ENCODE measurements at places on chromosomes 7 and 10.

GRCh38 chr10:77163670-77164348, 473.8 kb downstream of the KCNMA1 start:
- peak; percentile 7 for DNase-seq

- DNase-seq = no peak
These were observed 227.2 kb upstream of the MKLN1 start for GRCh38 chr7:131100357-131101054.

DNA sequence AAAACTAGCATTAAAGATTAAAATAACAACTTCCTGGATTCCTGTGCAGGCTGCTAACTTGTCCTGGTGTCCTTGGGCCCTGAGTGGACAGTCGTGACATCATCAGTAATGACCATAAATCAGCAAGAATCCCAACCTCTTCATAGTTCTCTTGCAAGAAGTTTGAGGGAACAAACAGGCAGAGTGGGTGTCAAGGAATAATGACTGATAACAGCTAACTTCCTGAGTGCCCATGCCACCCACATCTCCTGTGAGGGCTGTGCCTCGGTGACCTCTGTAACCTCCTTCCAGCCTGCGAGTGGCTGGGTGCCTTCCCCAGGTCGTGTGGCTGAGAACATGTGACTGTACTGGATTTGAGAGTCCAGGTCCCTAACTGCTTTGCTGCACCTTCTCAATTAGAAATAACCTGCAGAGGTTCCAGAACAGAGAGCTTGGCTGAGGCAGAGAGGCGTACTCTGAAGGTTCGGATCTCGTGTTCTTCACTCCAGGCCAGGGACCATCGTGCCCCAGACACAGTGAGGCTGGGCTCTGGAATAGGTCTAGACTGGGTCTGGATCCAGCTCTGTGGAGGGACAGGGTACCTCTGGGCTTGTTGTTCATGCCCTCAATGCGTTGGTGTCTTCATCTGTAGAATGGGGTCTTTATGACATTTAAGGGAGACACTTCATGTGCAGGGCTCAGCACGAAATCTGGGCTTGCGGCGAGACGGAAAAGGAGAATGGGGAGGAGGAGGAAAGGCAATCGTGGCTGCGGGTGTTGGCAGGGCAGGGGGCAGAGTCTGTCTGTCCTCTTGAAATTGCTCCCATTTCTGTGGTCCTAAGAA, 313.1 kb upstream of the ZNF32 start:
- DNase-seq = no peak

DNA sequence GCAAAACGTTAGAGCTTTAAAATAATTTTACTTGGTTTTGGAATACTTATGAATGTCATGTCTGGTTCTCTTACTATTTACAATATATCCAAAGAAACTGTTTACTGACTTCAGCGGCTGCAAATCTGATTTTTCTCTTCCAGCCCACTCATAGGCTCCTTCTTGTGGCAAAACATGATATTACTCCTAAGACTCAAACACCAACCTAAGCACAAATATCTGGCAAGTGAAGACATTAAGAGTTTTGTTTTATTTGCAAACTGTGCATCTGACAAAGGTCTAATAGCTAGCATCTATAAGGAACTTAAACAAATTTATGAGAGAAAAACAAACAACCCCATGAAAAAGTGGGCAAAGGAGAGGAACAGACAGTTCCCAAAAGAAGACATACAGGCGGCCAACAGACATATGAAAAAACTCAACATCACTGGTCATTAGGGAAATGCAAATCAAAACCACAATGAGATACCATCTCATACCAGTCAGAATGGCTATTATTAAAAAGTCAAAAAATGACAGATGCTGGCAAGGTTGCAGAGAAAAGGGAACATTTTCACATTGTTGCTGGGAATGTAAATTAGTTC, 20.3 kb upstream of the GJC3 start:
- DNase-seq = no peak

DNA sequence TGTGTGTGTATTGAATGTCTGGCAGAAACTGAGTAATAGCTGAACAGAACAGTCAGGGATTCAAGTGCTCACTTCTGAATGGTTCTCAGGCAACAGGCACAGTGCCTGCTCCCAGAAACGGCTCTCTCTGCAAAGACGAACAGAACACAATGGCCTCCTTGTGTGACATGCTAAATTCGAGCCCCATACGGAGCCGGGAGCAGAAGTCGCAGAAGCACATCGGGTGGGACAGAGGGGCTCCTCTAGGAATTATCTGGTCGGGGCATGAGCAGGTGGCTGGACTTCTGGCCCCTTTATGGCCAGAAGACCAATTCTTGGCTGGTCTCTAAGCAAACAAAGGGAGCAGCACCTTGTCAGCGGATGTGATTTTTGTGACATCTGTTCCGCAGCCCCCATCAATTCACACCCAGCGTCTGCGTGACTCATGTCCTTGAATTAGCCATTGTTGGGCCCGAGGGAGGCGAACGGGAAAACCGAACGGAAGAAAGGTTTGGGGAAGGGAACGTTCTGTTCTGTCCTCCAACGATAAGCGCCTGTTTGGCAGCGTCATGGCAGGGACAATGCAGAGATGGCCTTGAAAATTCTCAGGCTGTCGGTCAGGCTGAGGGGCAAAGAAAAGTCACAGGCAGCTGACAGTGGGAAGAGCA, 47.3 kb upstream of the NPTX2 start:
- no peak for DNase-seq

DNA sequence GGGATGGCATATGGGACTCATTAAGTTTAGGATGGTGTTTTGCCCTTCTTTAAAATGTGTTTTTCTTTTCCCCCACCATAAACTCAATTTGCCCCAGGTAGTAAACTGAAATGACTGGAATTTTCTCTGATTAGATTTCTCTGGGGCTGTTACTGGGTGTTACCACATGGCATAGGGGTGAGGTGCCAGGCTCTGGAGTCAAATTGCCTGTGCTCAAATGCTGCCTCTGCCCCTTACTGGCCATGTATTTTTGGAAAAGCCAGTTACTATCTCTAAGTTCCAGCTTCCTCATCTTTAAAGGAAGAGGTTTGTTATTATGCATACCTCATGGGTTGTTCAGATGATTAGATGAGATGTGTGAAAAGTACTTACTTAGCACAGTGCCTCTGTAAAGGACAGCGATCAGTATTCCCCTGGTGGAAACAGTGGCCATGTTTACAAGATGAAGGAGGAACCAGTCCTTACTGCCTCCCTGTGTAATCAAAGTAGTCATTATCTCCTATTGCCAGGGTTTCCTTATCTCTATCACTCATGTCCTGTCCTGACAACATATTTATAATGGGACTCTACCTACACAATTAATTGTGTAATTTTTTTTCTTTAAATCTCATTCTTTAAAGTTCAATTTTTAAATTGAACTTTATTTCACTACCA, 352.0 kb downstream of the KCNMA1 start:
- no peak for DNase-seq

GRCh38 chr7:44060948-44061644, 4.3 kb downstream of the PGAM2 start:
- DNase-seq = no peak

DNA sequence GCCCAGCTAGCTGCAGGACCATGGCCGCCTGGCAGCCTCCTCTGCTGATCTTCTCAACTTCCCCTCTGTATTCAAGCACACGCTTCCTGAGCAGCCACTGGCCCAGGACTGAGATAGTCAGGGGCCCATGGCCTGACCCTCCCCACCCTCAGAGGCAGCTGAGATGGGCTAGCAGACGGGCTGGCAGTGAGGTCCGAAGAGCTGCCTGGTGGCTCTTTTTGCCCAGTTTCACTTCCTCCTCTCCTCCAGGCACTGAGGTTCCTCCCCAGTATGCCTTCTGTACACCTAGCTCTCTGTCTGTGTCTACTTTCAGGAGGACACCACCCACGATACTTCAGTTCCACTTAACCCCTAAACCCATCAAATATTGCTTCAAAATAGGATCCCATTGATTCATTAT, 395.6 kb downstream of the TNS3 start:
- DNase-seq = no peak

DNA sequence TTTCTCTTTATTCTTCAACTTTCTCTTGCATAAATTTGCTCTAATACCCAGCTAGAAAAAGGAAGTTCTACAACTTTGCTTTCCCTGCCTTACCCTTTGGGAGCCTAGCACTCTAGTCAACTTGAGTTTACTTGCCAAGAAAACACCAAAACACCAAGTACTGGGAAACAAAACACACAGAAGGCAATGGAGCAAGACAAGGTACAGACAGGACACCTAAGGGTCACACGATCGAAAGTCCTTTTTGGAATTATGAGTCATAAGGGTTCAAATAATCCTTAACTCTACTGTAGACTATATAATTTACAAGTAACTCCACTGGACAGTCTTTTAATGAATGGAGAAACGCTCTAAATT, 42.6 kb upstream of the ANAPC16 start:
- no peak for DNase-seq

GRCh38 chr10:14397066-14397465, 66.3 kb upstream of the FRMD4A start:
- DNase-seq = peak; percentile 87

GRCh38 chr10:51215951-51216834, 141.9 kb downstream of the PRKG1 start:
- DNase-seq = no peak

GRCh38 chr7:155762655-155763054, 49.6 kb downstream of the SHH start:
- no peak for DNase-seq

DNA sequence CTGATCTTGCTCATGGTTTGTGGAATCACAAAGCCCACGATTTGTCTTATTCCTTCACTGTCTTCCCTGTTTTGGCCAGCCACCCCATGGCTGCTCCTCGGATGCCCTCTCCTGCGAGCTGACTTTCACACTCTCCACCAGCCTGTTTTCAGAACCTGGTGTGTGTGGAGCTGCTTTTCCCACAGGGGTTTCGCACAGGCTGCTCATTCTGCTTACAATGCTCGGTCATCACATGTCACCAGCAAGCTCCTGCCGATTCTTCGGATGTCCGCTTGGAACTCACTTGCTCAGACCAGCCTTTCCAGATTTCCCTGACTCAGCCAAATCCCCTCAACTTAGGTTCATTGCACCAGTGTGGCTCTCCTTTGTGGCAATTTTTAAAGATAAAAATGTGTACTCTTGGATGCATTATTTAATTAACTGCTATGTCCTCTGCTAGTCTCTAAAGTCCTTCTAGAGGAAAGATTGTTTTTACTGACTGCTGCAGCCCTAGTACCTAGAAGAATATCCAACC, 1018.6 kb upstream of the LRRTM3 start:
- no peak for DNase-seq

- no peak for DNase-seq
These were observed 29.0 kb downstream of the PLAC9 start for GRCh38 chr10:80161321-80162083.

DNA sequence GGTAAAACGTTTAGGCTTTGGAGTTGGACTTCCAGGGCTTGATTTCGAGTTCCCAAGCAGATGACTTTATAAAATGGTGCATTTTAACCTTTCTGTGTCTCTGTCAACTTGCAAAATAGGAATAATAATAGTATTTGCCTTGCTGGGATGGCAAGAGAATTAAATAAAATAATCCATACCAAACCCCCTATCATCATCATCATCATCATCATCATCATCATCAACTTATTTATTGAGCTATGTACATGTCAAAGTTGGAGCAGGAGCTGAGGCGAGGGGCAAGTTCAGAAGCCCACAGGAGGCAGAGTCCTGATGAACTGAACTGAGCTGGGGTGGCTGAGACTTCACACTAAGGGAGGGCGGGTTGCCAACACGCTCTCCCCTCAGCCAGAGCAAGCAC, 51.7 kb upstream of the KCNMA1 start:
- DNase-seq = no peak

DNA sequence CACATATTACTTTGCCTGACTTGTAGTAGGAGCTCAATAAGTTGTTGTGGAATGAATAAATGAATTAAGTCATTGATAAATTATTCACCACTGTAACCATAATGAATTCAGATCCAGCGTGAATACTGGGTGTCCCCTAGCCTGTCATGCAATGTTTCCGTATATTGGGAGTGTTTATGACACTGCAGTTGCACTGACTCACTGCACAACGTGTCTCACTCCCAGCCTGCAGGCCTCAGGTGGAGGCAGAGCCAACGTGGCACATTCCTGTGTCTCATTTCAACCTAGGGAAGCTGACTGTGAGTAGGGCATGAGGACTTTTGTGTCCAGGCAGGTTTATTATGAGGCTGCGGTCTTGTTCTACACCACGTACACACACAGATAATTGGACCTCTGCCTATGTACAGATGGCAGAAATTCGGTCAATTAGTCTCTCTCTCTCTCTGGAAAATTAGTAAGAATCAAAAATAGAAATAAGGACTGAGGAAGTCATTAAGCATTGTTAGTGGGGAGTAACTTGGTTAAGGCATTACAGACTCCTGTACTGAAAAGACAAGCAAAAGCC, 299.1 kb upstream of the IGFBP3 start:
- no peak for DNase-seq

DNA sequence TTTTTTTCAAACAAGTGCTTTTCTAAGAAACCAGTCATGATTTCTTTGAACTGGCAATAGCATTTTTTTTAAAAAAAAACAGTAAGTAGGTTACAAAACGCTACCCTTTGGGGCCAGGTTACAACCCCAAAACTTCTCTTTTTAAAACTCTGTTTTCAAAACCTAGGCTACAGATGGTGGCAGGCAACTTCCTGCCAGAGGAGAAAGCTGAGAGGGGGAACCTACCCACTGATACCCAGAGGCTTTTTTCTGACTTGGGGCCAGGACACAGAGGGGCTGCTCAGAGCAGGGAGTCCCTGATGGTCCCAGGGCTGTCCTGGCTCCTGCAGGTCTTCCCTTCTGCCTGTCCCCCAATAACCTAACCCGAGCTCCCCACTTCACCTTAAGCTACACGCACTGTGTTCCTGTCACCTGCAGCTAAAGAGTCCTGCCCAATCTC, 6.9 kb downstream of the STN1 start:
- no peak for DNase-seq

DNA sequence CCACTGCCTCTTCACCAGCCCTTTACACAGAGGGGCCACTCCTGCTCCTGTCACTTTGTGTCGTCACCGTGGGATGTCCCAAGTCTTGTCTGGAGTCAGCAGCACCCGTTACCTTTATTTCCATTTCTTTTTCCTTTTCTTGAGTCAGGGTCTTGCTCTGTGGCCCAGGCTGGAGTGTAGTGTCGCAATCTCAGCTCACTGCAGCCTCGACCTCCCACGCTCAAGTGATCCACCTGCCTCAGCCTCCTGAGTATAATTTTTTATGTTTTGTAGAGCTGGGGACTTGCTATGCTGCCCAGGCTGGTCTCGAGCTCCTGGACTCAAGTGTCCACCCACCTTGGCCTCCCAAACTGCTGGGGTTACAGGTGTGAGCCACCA, 28.6 kb upstream of the ADGRA1 start:
- DNase-seq = no peak

DNA sequence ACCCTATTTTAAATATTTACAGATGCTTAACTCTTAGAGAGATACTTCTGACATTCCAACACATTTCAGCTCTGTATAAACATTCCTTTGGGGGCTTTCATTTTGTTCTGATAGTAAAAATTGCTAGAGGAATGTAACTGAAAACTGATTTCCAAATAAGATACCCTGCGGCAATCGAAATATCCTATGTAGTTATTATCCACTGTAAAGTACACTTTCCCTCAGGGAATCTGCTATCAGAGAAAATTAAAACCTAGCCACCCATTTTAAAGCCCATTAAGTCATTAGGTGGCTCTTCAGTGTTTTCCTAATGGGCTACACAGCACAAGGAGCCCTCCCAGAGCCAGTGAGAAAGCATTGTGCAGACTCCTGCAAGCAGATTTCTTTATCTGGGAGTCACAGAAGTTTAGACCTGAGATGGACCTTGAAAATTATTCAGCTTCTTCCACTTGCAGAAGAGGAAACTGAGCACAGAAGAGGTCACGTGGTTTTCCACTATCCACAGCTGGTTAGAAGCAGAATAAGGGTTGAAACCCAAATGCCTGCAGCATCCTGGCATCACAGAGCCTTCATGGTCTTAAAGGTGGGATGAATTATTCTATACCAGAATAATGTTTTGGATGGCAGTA, 12.6 kb upstream of the CPVL start:
- no peak for DNase-seq

- no peak for DNase-seq
These were observed 706.6 kb downstream of the INHBA start for GRCh38 chr7:40996233-40996677.

Data from NCI-H446 (cell line).